ACHN (cell line): ENCODE measurements at places on chromosomes 2 and 18.

DNA sequence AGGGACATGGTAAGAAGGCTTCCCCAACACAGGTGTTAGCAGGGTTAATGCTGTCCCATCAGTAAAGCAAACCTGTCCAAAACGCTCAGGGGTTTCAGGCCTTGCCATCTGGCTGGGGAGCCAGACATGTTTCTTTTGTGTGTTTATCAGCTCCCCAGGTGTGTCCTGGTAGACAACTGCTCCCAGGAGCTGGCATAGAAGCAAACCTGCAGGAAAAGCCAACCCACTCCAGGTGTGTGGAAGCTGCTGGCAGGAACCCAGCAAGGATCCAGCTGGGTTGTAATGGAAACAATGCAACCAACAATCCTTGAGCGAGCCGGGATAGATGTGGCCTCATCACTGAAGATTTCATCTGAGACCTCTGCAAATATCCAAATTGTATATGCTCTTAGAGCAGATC is 123.1 kb downstream of the RAB3GAP1 start:
- DNase-seq, result no peak

GRCh38 chr18:79795446-79795845 is 2.3 kb upstream of the KCNG2 start:
- no peak for DNase-seq

- DNase-seq, result no peak
These were observed 170.8 kb downstream of the SUCLG1 start for GRCh38 chr2:84288293-84288692.

DNA sequence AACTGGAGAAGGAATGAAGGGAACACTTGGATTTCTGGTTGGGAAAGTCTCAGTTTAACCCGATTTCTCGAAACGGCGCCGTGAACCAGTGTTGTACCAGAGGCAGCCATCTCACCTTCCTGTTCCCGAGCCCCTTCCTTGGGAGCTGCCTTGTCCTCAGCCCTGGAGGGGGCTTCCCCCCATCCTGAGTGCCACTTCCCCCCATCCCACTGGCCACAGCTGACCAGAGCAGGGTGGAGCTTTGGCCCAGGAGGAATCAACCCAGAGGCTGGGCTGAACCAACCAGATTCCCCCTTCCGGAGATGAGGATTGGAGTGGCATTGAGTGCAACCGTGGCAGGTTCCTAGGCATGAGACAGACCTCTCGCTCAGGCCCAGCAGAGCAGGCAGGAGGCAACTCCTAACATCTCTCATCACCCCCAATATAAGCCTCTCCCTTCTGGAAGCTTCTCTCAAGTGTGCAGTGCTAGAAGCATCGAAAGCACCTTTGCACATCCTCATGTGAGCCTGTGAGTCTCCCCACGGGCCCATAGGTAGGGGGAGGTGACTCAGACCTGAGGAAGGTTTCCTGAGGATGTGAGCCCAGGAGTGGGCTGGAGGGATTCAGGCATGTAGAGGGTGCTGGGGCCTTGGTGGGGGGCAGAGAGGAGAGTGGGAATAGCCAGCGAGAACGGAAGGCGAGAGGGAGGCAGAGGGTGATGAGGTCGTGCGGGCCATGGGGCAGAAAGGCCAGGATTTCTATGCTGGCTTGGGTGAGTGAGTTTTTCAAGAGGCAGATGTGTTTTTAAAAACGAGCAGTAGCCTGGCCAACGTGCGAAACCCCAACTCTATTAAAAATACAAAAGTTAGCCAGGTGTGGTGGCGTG is 11.9 kb downstream of the NGEF start:
- no peak for DNase-seq

GRCh38 chr2:230124235-230124634 is 55.5 kb upstream of the SLC16A14 start:
- DNase-seq, result no peak

DNA sequence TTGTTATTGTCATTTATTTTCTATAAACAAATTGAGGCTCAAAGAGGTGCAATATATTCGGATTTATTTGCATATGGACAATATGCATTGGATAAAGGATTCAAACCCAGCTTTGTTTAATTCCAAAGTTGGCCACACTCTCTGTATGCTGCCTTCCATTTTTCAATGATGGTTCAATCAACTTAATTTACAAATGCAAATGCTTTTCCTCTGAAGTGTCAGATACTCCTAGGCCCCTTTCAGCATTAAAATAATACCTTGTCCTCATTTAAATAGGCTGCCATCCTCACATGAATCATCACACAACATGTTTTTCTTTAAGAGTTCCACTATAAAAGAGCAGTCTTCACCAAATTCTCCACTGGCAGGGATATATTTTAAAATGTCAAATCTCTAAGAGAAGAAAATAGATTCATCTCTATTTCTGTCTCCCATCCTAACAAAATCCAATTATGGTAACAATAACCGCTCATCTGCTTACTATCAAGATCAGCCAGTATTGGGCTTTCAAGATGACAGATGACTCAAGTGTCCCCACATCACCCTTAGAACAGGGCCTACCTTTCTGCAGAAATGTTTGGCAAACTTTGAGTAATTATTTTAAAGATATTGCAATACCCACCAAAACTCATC is 114.8 kb downstream of the SCG2 start:
- DNase-seq, result no peak
